ENCODE measurements at places on chromosomes 13 and 19.
A peak's percentile ranks its signal among the peaks of the same experiment; 100 is the strongest.

GRCh38 chr13:84607261-84608013 lies 725.2 kb upstream of the SLITRK1 start:
- no peak overlapping the region for H3K4me3 ChIP-seq
- no peaks in the 10 kb centered on the region for H3K36me3 ChIP-seq
- no peak overlapping the region for H3K27ac ChIP-seq
- H3K27me3 ChIP-seq: no peaks in the 10 kb centered on the region

DNA sequence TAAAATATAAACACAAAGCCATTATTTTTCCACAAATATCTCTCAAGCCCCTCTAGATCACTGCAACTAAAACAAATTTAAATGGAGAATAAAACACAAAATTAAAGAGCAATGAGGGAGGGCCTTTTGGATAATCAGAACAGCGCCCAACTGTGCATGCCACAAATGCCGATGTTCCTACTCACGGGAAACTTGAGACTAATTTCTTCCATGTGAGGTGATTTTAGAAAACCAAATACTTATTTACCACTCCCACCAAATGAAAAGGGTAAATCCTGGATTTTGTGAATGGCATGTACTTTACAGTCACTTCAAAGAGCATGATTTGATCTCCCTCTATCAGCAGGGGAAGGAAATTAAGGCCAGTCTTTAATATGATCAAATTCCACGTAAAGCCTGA lies 74.8 kb downstream of the SLC7A1 start:
- no peak overlapping the region for H3K27ac ChIP-seq
- peaks cover 21% of the 10 kb centered on the region for H3K36me3 ChIP-seq
- H3K4me1 ChIP-seq: no peaks in the 10 kb centered on the region
- H3K27me3 ChIP-seq: no peaks in the 10 kb centered on the region
- no peak for DNase-seq

GRCh38 chr19:41323023-41323422 lies 13.1 kb downstream of the CCDC97 start:
- no peaks in the 10 kb centered on the region for H3K27me3 ChIP-seq
- peaks cover 14% of the 10 kb centered on the region for H3K36me3 ChIP-seq
- peak overlapping the region; percentile 89 for H3K27ac ChIP-seq
- peaks cover 43% of the 10 kb centered on the region for H3K4me1 ChIP-seq
- H3K4me3 ChIP-seq: no peak overlapping the region

DNA sequence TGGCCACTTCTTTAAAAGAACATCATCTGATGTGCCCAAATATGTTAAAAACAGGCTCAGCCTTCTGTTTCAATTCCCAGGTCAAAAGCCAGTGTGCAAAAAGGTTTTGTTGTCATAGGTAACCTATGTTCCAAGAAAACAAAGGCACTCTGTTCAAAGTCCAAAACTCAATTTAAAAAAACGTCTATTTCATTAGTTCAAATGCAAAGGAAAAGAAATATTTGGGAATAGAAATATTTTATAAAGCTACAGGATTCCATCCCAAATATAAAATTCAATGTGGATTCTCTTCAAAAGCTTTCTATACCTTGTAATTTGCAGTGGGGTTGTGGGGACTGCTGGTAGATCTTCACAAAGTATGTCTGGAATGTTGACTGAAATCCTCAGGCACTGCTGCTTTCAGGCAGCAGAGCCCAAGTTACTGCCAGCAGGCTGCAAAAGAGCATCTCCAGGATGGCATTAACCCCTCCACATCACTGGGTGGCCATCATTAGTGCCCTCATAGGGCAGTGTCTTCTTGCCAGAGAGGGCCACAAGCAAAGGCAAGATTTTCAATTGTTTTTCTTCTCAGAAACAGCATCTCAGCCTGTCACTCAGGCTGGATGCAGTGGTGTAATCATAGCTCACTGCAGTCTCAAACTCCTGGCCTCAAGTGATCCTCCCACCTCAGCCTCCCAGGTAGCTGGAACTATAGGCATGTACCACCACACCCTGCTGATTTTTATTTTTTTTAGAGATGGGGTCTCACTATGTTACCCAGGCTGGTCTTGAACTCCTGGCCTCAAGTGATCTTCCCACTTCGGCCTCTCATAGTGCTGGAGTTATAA lies 22.8 kb upstream of the STK24 start:
- peaks cover 3% of the 10 kb centered on the region for H3K36me3 ChIP-seq
- no peak for DNase-seq

DNA sequence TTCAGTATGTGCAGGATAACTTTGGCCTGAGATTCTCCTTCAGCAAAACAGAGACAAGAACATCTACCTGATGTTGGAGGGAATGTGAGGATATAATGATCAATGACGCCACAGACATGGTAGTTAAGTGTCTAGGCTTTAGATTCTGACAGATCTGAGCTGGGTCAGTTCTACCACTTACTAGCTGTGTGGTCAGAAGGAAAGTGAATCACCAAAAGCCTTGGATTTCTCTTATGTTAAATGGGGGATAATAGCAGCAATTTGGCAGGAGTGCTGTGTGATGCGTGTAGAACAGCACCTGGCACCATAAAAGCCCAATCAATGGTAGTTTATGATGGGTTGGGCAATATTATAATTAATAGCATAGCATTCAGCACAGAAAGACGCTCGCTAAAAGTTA lies 41.7 kb downstream of the RXFP2 start:
- H3K27ac ChIP-seq: no peak overlapping the region
- no peaks in the 10 kb centered on the region for H3K36me3 ChIP-seq
- no peaks in the 10 kb centered on the region for H3K4me1 ChIP-seq

DNA sequence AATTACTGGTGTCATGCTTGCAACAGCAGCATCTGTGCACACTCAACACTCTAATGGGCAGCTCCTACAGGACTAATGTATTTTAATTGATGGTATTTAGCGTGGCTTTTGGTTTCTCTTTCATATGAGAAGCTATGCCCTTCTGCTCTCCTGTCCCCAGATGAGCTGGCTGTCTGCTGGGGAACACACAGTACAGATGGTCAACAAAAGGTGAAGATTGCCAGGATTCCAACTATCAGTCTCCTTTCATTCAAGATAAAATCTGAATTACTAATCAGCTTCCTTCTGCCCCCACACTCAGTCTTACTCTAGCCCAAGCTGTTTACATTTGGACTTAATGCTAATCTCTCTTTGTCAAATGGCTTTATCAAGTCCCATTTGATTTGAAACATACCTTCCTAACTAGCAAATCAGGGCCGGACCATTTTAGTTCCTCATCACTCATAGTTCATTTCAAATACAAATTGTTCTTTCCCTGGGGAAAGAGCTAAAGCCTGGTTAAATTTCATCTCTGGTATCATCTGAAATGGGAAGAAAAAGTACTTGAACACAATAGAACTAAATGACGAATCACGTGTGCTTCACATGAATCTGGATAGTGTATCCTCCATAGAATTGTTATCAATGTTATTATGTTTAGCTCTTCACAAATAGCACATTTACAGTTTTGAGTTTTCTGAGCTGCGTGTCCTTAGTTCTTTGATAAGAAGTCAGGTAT lies 988.0 kb downstream of the PCDH17 start:
- H3K27me3 ChIP-seq: no peaks in the 10 kb centered on the region
- H3K4me3 ChIP-seq: no peak overlapping the region
- no peak for DNase-seq
- H3K36me3 ChIP-seq: no peaks in the 10 kb centered on the region
